ENCODE measurements at places on chromosomes 12 and 14. TPM values are rescaled to one million over a fixed set of nuclear protein-coding genes. Genes with fewer than 3 reads are reported as not detected.

Gene INHBE
- total RNA-seq, result 0.23 TPM

Gene ITGB7
- 1.8 TPM for total RNA-seq

- no peaks in the 10 kb centered on the region for H3K4me1 ChIP-seq
- no peaks in the 10 kb centered on the region for H3K27me3 ChIP-seq
- DNase-seq, result no peak
- no peak overlapping the region for H3K4me3 ChIP-seq
- no peak overlapping the region for H3K27ac ChIP-seq
These were observed 375.8 kb downstream of the APAF1 start for GRCh38 chr12:99020871-99021270.

- no peaks in the 10 kb centered on the region for H3K27me3 ChIP-seq
- H3K27ac ChIP-seq, result no peak overlapping the region
- peaks cover 3% of the 10 kb centered on the region for H3K4me1 ChIP-seq
- H3K36me3 ChIP-seq, result peaks cover 22% of the 10 kb centered on the region
- peak overlapping the region; percentile 53 for H3K4me3 ChIP-seq
- peak; percentile 73 for DNase-seq
These were observed 1.1 kb downstream of the BTBD6 start for GRCh38 chr14:105249182-105250007.

DNA sequence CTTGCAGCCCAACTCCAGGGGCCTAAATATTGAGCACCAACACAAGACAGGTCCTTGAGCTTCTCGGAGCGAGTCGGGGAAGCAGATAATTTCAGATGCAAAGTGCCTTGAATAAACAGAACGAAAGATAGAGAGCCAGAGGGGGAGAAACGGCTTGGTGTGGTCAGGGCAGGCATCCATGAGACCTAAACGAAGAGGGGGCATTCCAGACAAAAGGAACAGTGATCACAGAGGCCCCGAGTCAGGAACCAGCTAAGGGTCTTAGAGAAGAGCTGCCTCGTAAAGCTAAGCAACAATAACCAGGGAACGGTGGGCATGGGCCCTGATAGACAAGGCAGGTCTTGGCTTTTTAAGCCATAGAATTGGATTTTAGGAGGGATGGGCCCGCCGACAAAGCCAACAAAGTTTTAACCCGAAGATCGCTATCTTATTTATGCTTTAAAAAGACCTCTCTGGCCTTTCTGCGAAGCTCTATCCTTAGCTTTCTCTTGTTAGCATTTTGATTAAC lies 421 bp upstream of the ACADS start:
- peak overlapping the region; percentile 86 for H3K4me3 ChIP-seq
- H3K36me3 ChIP-seq, result peaks cover 45% of the 10 kb centered on the region
- H3K27ac ChIP-seq, result no peak overlapping the region

GRCh38 chr14:105445901-105446845 lies 26.5 kb downstream of the MTA1 start:
- H3K27ac ChIP-seq, result no peak overlapping the region
- no peak for DNase-seq
- no peak overlapping the region for H3K4me3 ChIP-seq
- H3K27me3 ChIP-seq, result no peaks in the 10 kb centered on the region
- H3K36me3 ChIP-seq, result peaks cover 35% of the 10 kb centered on the region

DNA sequence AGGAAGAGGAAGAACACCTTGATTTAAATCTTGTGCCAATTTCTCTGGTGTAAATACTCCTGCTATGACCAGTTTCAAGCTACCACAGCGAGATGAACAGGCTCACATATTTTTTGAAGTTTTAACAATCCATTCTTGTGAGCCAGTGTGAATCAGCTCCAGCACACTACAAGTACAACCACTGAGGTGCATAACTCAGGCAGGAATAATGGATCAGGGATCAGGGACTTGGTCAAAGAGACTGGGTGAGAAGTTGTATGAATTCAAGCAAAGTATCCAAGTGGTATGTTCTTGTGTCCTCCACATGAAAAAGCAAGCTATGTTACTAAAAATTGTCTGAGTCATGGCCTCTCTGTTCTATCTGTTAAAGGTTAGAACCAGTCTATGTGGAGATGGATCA lies 35.2 kb upstream of the KITLG start:
- no peaks in the 10 kb centered on the region for H3K4me1 ChIP-seq
- no peak overlapping the region for H3K4me3 ChIP-seq
- H3K27me3 ChIP-seq, result no peaks in the 10 kb centered on the region
- H3K36me3 ChIP-seq, result no peaks in the 10 kb centered on the region
- no peak overlapping the region for H3K27ac ChIP-seq

GRCh38 chr14:30272848-30273832 lies 285.8 kb upstream of the G2E3 start:
- H3K4me1 ChIP-seq, result no peaks in the 10 kb centered on the region
- H3K4me3 ChIP-seq, result no peak overlapping the region
- DNase-seq, result no peak
- H3K36me3 ChIP-seq, result no peaks in the 10 kb centered on the region
